Fibroblast of villous mesenchyme (primary cell): ENCODE measurements at places on chromosomes 2 and 18.

DNA sequence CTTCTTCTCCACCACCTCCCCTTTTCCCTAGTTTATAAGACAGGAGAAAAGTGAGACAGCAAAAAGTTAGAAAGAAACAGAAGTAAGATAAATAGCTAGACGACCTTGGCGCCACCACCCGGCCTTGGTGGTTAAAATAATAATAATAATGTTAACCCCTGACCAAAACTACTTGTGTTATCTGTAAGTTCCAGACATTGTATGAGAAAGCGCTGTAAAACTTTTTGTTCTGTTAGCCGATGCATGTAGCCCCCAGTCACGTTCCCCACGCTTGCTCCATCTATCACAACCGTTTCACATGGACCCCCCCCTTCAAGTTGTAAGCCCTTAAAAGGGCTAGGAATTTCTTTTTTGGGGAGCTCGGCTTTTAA lies 1.5 kb upstream of the BUB1 start:
- peak; percentile 33 for DNase-seq

DNA sequence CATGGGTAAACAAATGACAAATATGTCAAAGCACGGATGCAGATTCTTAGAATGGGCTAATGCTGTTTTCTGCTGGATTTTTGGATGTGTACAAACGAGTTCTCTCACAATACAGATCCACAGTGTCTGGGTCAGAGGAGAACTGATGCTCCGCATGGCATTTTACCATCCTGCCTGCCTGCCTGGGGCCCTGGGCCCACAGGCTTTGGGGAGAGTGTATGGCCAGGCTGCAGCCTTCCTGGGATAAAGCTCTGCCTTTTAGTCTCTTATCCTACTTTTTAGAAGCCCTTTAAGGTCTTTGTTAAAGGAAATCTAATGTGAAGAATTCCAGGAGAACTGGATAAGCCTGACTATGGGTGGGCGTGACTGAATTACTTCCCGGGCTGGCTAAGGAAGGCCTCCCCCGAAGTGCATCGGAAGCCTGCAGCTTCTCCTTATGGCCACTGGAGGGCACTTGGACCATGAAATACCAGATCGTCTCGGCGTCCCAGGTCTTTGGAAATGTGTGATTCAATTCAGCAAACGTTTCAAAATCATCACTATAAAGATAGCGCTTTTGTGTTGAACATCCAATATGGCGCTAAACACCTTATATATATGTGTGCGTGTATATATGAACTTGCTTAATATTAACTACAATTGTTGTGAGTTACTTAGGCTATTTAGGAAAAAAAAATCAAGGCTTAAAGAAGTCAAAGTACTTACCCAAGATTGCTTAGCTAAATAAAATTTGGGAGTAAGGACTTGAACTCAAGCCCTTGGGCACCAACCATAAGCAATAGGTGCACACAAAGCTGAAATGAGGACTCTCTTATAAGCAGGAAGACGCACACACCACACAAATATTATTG lies 15.2 kb upstream of the DNPEP start:
- DNase-seq: peak; percentile 87

- DNase-seq: peak; percentile 0
Measured at GRCh38 chr2:81894451-81894990, 1590.0 kb upstream of the LRRTM1 start.

DNA sequence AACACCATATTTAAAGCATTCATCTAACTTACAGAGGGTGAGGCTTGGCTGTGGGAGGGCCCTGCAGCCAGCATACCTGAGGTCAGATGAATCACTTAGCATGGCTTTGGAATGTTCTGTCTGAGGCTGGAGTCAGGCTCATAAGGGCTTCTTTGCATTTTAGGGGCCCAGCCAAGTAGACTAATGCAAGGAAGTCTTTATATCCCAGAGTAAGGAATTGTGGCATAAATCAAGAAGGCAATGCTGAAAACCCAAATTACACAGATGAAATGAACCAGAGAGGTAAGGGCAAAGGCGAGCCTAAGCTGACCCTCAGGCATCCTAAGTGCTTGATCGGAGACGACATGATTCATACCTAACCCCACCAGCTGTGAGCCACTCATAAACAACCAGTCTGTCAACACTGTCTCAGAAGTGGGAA lies 383.6 kb downstream of the DCC start:
- DNase-seq: no peak

- DNase-seq: no peak
Measured at GRCh38 chr2:133552821-133553220, 15.4 kb downstream of the NCKAP5 start.

GRCh38 chr2:67311536-67311935 lies 85.6 kb upstream of the ETAA1 start:
- peak; percentile 92 for DNase-seq

- DNase-seq: no peak
Measured at GRCh38 chr2:47918043-47918442, 11.7 kb upstream of the FBXO11 start.

DNA sequence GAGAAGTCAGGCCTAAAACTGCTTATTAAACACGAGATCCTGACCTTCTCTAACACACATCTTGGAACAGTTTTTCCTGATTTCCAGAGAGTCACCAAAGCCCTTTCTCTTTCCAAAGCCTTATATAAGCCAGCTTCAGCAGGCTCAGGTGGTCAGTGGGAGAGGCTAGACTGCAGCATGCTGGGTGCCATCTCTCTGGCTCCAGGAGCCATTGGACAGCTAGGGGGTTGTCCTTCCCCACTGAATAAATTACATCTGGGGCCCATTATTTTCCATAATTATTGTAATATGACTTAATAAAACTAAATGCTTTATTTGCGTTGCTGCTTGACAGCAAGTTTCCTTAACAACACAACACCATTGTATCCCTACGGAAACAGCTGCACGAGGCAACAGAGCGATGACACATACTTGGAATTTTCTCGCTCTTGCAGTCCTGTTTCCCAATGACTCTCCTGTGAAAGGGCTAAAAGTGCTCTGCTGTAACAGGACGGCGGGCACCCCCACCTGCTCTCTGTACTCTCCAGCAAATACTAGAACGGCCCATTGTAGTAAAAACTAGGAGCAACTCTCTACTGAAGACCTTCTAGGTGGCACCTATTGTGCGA lies 160.6 kb downstream of the RNF144A start:
- no peak for DNase-seq

DNA sequence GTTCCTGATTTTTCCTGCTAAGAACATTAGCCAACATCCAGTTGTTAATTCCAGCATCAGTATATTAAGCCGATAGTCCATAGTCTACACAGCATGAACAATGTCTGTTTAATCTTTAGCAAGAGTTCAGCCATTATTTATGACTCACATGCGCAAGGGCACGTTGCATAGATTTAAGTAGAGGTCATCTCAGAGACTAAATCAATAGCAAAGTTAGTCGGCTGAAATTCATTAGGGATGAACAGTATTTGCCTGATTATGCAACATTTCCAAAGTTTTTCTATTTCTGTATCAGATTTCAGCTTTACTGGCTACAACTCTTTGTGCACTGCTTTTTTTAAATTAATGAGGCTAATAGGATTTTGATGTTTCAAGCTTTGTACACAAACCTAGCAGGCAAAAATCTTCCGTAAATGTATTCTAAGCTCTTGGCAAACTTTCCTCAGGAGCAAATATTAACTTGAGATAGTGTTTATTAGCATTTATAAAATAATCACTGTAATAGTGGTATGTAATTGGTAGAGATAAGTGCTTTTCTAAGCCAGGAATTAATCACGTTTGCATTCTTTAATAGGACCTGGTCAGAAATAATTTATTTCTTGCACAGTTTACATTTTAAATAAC lies 578.7 kb upstream of the ID2 start:
- peak; percentile 25 for DNase-seq

DNA sequence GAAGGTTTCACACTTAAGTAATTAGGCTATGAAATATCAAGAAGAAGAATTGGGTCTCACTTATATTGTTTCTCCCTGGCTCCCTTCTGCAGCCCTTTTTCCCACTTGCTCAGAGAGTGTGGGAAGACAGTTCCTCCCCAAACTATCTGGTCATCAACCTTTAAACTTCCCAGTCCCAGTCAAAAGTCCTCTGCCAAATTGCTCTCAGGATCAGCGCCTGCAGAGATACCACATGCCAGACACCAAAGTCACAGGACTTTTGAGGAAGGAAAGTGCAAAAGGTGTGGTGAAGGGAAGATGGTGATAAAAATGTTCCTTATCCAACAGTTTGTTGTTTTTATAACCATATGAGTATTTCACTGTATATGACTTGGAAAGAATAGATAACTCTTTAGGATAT lies 51.3 kb downstream of the DLGAP1 start:
- no peak for DNase-seq

- DNase-seq: peak; percentile 71
Measured at GRCh38 chr2:173134703-173135102, 59.1 kb downstream of the MAP3K20 start.

DNA sequence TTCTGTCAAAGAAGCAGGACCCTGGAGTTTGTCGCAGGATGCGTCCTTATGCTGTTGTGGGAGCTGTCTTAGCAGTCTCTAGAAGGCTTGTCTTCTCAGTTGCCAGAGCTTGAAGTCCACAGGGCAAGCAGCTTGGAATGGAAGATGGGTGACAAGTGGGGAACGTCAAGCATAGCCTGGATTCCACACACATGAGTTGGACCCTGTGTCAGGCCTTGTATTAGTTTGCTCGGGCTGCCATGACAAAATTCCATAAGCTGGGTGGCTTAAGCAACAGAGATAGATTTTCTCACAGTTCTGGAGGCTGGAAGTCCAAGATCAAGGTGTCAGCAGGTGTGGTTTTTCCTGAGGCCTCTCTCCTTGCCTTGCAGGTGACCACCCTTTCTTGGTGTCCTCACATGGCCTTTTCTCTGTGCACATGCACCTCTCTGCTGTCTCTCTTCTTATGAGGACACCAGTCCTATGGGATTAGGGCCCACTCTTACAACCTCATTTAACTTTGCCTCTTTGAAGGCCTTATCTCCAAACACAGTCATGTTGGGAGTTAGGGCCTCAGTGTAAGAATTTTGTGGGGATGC lies 51.3 kb downstream of the THNSL2 start:
- DNase-seq: no peak

DNA sequence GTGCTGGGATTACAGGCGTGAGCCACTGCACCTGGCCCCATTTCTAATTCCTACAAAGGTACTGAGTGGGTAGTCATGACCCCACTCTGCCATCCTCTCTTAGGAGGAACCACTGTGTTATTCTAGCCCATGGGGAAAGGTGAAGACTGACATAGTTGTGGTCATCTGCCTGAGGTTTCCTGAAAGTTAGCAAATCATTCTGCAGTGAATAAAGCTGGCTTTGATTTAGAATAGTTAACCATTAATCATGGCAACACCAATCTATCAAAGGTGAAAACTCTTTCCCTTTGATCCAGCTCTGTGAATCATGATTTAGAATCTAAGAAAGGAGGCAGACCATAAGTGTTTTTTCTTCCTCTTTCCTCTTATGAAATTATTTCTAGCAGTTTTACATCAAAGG lies 50.8 kb downstream of the SUMO1 start:
- no peak for DNase-seq

DNA sequence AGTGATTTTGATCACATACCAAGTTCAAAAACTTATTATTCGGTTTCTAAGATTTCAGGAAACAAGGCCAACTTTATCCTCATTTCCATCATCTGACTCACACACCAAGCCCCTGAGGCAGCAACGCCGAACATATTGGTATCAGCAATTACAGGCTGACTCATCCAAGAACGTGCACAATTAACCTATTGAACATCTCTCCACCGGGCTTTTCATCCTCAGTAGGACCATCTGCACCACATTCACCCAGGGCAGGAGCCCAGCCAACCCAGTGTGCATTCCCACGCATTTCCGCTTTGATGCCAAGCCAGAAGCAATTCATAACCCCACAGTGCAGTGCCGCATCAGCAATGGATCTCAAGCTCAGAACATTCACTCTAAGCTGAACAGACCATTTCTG lies 52.9 kb downstream of the SCG2 start:
- DNase-seq: peak; percentile 88

DNA sequence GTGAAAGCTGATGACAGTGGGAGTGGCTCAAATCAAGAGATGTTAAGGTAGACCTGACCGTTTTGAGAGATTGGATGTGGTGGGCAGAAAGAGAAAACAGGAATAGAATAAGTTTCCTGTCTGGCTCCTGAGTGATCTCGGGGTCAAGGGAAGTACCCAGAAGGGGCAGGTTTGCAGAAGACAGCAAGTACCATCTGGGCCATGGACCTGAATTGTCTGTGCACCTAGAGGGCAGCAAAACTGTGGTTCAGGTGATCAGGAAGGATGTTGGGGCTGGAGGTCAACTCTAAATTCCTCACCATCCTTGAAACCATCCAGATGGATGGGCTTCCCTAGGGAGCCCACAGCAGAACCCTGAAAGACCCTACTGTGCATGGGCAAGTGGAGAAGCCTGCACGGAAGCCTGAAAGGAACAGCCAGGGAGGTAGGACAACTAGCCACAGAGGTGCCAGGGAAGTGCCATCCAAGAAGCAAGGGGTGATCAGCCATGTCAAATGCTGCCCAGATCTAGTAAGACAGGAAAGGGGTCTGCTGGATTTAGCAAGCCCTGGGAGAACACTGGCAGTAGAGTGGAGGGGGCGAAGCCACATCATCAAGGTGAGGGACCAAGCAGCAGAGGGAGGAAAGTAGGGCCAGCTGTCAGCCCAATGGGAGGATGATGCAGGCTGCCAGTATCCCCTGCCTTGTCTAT lies 8.0 kb downstream of the TEX261 start:
- DNase-seq: no peak

DNA sequence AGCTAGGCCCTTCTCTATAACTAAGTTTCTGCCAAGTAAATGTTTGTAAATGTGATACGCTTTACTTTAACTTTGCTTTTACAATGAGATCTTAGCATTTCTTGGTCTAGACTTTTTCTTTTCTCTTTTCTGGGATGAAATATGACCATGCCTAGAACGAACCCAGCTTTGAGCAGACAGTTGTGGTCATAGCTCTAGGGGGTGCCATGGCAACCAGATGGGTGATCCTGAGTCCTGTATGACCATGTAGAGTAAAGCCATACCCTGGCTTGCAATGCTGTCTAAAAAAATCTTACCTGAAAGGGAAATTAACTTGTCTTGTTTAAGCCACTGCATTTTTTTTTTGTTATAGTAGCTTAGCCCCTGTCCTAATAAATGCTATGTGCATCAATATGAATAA lies 956.3 kb downstream of the SLC4A3 start:
- DNase-seq: no peak

GRCh38 chr2:224077773-224078507 lies 38.9 kb upstream of the SERPINE2 start:
- DNase-seq: no peak

- no peak for DNase-seq
Measured at GRCh38 chr2:8049176-8049575, 632.7 kb upstream of the ID2 start.

- no peak for DNase-seq
Measured at GRCh38 chr2:5915881-5916310, 223.7 kb downstream of the SOX11 start.

DNA sequence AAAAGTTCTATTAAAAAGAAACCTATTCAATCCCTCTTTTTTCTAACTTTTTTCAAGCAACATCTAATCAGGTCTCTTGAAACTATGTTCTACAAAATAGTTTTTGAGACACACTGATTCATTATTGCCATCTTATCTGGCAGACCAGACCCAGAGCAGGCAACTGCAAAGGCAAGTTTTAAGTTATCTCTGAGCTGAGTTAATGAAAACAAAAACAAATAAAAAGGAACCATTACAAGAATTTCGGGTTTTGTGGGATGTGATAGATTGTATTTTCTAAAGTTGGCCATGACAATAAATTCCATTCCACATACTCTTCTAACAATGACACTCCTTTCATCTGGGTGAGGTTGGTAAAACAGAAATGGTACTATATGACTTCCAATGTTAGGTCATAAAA lies 15.2 kb upstream of the TWSG1 start:
- DNase-seq: no peak
